ENCODE measurements at places on chromosomes 2 and 18. TPM values are rescaled to one million over a fixed set of nuclear protein-coding genes. Genes with fewer than 3 reads are reported as not detected.

- DNase-seq: no peak
- H3K4me3 ChIP-seq: no peak overlapping the region
- H3K36me3 ChIP-seq: no peaks in the 10 kb centered on the region
Measured at GRCh38 chr2:102256276-102256675, 55.1 kb upstream of the IL1RL1 start.

GRCh38 chr2:205807758-205808157 is 125.5 kb downstream of the NRP2 start:
- no peak overlapping the region for H3K27ac ChIP-seq
- DNase-seq: no peak
- no peak overlapping the region for H3K4me3 ChIP-seq
- no peaks in the 10 kb centered on the region for H3K27me3 ChIP-seq

The CD8B2 gene
- not detected for total RNA-seq

The FAM110C gene
- total RNA-seq: 21.1 TPM

Data from PC-9 (cell line).